ENCODE measurements at places on chromosomes 6 and 20.

GRCh38 chr20:5737966-5738365, 12.2 kb upstream of the SHLD1 start:
- DNase-seq, result no peak

DNA sequence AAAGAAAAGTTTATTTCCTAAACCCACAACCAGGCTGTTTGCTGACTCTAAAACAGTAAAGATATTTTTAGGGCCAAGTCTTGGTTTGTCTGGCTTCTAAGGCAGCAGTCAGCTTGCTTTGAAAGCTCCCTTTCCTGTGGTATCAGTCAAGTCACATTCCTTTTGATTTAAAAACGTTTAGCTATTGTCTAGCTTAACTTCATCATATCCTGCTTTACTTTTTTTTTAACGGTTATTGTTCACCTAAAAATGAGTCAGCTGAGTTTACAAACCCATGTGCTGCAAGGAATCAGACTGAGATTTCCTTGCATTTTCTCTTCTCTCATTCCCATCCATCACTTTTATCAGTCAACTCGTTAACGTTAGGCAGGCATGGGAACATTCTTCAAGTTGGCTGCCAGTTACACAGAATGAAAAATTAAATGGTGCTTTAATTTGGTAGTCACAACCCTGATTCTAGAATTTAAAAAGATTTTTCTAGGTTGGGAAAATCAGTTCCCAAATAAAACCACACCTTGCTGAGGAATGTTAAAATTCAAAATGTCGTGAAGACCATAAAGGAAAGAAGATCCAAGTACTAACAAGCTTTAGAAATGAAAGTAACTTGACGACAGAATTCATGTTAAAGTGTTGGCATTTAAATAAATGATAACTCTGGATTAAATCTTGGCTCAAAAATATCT, 45.9 kb downstream of the ELOVL5 start:
- DNase-seq, result no peak

DNA sequence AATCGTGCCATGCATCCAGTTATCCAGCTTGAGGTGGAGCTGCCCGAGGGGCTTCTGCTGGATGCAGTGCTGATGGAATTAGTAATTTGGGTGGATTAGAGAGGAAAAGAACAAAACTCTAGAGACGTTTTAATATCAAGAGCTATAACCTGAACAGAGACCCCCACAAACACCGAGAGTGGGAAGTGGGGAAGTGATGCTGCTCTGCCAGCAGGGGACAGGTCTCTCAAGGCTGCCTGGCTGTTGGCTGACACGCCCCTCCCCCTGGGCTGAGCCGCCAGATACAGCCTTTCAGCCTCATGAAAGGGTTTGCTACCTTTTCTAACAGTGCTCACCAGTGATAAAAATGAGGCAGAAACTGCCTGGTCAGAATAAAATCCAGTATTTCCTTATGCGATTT, 9.6 kb downstream of the LEMD2 start:
- DNase-seq, result no peak

GRCh38 chr6:11262242-11262641, 29.8 kb upstream of the NEDD9 start:
- DNase-seq, result no peak

- no peak for DNase-seq
These were observed 20.4 kb upstream of the UNC93A start for GRCh38 chr6:167270499-167271311.

DNA sequence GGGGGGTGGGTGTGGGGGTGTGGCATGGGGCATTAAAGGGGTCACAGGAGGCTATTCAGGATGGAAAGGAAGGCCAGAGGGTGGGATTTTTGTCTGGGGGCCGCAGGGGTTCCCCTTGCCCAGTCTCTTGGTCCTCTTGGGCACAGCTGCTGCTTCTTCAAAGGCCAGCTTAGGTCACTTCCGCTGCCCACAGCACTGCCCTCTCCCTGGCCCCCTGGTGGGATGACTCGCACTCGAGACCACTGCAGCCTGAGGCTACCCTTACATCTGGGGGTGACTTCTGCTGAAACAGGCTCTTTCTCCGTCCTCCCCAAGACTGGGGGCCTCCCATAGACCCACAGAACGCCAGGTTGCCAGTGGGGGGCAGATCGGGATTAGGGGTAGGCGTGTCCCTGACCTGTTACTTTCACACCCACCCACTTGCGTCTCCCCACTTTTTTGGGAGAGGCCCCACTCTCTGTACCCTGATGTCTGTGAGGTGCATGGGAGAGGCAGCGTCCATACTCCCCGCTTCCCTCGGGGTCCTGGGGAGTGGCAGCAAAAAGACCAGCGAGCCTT, 1.3 kb downstream of the LKAAEAR1 start:
- no peak for DNase-seq

- DNase-seq, result no peak
These were observed 19.1 kb upstream of the TULP4 start for GRCh38 chr6:158293122-158293521.

DNA sequence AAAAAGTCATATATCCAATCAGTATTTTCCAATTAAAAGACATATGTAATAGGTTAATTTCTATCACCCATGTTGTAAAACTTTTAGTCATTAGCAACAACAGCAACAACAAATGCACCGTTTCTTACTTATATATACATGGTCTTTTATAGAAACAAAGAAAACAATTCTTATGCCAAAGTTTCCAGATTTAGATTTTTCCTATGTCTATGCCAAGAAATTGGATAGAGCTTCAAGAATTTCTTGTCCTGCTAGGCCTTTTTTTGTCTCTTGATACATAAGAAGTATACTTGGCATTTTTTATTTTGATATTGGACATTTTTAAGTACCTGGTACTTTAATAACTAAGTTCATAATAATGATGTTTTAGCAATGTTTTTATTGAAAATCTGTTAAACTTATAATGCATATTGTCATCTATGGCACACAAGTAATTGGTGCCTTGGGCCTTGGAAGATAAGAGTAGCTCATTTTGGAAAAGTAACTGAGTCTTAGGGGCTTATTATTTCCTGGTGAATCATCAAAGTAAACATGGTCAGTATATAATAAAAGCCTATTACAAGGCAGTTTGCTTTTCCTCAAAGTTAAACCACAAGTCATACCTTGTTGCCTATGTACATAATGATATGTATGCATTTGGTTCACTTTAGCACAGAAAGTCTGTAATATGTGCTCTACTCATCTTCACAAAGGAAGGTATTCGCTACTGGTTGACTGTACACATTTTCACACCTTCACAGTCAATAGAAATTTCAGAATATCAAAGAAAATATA, 10.1 kb upstream of the FRK start:
- DNase-seq, result no peak

DNA sequence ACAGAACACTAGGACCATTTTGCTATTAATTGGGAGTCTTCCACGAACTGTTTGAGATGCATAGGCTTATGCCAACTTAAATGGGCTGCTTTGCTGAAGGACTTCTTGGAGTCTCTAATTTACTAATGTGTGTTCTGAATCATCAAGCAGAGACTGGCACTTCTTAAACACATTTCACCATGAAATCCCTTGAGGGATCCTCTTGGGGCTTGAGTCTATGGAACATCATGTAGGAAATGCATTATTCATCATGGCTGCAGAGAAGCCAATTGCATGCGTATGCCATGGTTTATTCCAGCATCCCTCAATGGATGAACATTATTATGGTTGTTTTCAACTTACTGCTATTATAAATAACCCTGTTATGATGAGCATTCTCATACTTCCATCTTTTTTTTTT, 73.4 kb downstream of the FGD2 start:
- no peak for DNase-seq

- no peak for DNase-seq
These were observed 143.1 kb upstream of the PCSK2 start for GRCh38 chr20:17083738-17084137.

DNA sequence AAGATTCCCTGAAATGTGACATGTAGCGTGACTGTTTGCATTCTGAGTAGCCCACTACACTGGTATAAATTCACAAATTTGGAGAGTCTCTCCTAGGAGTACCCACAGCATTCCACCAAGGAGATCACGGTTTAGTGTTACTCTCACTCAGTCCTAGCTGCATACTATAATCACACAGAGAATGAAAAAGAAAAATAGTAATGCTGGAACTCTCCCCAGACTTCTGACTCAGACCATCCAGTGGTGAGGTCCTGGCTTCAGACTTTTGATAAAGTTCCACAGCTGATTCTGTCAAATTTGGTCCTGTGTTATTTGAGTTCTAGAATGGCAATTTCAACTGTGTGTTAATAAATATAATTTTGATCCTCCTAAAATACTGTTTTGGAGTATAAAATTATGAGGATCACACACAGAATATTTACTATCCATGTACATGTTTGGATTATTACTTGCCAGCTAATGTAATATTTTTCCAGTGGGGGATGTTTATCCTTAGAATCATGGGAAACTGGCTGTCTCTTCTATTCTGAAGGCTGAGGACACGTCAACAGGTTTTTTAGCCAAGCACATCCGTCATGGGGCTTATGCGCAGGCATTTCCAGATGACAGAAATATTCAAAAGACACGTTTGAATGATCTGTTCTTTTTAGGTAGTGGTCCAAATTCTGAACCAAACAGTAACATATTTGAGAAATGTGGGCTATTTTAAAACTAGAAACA, 5.1 kb upstream of the KIAA0408 start:
- DNase-seq, result no peak

- DNase-seq, result no peak
These were observed 131.7 kb downstream of the BCAS1 start for GRCh38 chr20:53938739-53939138.

- DNase-seq, result no peak
These were observed 9.1 kb downstream of the EBF4 start for GRCh38 chr20:2701671-2702081.

DNA sequence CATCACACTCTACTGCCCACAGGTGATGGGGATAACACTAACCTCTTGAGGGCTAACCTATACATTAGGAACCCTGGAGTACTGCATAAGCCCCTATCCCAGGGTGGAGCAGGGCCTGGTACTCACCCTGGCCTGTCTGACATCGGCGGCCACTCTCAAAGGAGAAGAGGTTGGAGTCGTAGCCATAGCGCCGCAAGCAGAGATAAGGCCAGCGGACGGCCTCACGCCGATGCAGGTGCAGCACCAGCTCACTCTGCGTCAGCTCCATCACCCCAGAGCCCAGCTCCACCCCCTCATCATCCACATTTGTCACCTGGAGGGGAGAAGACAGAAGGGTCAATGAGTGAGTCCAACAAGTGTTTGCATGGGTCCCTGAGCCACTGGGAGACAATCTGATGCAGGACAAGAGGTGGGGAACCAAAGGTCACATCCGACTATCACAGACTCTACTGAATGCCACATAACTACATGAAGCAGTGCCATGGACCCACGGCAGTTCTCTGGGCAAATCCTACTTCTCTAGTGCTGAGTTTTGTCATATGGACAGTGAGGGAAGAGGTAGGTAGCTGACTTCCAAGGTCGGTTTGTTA, 4.3 kb downstream of the FRS3 start:
- DNase-seq, result no peak

DNA sequence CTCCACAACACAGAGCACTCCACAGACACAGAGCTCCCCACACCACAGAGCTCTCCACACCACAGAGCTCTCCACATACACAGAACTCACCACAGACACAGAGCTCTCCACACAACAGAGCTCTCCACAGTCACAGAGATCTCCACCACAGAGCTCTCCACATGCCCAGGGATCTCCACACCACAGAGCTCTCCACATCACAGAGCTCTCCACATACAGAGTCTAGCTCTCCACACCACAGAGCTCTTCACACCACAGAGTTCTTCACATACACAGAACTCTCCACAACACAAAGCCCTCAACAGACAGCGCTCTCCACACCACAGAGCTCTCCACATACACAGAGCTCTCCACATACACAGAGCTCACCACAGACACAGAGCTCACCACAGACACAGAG, 55.3 kb downstream of the ERMARD start:
- DNase-seq, result no peak

DNA sequence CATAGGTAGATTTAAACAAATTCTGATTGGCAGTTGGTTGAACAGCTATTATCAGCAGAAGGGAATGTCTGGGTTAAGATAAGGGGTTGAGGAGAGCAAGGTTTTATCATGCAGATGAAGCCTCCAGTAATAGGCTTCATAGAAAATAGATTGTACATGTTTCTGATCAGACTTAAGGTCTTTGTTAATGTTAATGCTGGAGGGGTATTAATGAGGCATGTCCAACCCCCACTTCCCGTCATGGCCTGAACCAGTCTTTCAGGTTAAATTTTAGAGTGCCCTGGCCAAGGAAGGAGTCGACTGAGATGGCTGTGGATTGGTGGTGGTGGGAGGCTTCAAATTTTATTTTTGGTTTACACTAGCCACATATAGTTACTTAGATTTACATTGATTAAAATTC, 3.4 kb downstream of the CLPSL1 start:
- DNase-seq, result no peak

GRCh38 chr20:46955601-46956556, 61.2 kb downstream of the EYA2 start:
- DNase-seq, result no peak

DNA sequence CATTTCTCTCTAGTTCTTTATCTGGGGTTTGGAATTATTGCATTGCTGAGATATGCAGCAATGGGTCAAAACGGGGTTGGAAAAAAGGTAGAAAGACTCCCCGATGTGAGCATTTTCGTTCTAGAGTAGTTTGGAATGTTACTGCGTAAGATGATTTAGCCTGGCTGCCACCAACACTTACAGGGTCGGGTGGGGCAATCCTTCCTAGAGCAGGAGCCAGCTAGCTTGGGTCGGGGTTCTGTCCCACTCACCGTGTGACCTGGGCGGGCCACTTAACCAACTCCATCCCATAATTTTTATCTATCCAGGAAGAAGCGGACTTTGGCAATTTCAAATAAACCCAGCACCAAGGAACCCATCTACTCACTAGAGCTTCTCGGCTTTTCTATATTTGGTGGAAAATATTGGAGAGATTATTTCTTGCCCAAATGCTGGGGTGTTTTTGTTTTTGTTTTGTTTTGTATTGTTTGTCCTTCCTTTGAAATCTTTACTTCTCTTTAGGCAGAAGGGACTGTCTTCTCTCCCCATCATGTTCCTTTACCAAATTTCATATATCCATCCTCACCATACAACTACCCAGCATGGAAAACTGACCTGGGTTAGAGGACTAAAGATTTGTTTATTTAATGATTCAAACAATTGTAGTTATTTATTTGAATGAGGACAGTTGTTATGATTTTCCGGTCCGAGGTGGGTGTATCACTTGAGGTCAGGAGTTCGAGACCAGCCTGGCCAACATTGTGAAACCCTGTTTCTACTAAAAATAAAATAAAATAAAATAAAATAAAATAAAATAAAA, 72.4 kb downstream of the GPX5 start:
- DNase-seq, result no peak

DNA sequence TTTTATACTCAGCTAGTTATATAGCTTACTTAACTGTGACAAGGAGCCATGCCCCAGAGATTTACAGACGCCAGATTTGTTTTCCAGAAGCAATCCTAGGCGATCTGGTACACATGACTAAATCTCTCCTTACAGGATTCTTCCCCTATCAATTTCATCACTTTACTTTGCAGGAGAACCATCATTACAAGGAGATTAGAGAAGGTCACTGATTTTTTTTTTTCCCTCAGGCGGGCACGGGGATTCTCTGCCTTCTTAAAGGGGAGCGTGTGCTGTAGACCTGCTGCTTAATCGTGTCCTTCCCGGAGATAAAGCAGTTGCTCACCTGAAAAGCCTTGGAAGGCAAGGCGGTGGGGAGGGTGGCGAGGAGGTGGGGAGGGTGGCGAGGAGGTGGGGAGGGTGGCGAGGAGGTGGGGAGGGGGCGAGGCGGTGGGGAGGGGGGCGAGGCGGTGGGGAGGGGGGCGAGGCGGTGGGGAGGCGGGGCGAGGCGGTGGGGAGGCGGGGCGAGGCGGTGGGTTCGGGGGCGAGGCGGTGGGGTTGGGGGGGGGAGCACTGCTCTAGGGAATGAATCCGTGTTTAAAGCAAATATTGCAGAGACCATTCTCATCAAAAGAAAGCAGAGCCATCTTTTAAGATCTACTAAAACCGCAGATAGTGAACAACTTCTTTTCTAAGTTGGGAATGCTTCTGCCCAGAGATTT, 14.3 kb upstream of the MRAP2 start:
- no peak for DNase-seq

Data from HEK293T (cell line).